ENCODE measurements at places on chromosomes 5 and 9.

DNA sequence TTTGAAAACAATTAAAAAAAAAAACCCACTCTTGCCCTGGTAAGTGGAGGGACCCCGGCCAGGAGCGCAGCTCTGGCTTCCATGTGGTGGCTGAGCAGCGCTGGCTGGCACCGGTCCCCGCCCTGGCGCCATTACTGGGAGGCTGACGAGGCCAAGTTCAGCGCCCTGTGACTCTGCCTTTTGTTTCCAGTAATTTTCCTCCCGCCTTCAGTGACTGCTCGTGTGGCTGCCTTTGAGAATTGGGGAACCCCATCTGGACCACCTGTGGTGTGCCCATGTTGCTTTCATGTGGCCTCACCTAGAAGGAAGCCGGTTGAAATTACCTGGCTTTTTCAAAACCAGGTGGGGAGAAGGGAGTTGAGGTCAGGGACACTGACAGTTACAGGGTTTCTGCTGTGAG lies 136.1 kb downstream of the GAPVD1 start:
- no peak for DNase-seq

DNA sequence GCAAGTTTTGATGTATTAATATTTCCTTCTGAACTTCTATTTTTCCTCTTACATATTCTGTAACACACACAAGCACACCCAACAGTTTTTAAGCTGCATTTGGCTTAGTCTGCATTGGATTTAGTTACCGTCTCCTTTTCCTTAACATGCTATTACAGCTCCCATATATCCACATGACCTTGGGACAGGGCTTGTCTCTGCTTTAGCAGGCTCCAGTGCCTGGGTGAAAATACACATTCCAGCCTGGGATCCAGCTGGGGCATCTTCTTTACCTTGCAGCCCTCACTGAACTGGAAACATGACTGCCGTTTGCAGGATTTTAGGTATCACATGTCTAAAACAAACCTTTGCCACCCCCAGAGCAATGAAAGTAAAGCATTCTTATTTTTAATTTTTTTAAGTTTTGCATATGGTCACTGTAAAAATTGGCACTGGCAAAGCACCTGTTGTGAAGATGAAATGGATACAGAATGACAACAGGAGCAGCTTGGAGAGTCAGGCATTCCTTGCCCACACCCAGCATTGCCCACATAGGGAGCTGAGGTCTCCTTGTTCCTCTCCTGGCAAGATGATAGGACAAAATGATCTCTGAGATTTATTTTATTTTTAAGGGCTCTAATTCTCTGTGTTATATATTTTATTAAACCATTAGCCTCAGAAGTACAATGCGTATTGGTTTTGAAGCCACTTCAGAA lies 4.0 kb downstream of the GADD45G start:
- no peak for DNase-seq

- DNase-seq: no peak
Observed at GRCh38 chr9:9412241-9412640, 1200.6 kb downstream of the PTPRD start.

GRCh38 chr5:61624553-61625136 lies 292.6 kb downstream of the ZSWIM6 start:
- DNase-seq: no peak

GRCh38 chr9:133782157-133783130 lies 44.3 kb upstream of the SARDH start:
- DNase-seq: peak; percentile 24

DNA sequence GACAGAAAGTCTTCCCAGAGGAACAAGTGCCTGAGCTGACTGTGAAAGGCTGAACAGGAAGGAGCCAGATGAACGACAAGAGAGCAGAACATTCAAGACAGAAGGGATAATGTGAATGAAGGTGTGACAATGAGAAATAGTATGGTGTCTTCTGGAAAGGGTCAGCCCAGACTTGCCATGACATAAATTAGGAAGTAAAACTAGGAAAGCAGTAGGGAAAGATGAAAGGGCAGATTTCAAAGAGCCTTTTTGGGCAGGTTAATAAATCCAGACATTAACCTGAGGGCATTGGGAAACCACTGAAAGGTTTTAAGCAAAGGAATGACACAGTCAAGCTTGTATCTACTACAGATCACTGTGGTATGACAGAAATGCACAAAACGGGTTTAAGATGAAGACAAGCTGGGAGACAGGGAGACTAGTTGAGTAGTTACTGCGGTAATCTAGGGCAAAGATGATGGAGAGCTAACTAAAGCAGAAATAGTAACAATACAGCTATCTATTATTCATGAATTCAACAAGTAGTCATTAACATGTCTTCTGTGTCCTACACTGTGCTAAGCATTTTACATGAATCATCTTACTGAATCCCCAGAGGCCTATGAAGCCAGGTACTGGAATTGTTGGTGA lies 580.9 kb upstream of the WWC1 start:
- no peak for DNase-seq

- DNase-seq: no peak
Observed at GRCh38 chr5:73104326-73104725, 16.0 kb upstream of the TMEM171 start.

DNA sequence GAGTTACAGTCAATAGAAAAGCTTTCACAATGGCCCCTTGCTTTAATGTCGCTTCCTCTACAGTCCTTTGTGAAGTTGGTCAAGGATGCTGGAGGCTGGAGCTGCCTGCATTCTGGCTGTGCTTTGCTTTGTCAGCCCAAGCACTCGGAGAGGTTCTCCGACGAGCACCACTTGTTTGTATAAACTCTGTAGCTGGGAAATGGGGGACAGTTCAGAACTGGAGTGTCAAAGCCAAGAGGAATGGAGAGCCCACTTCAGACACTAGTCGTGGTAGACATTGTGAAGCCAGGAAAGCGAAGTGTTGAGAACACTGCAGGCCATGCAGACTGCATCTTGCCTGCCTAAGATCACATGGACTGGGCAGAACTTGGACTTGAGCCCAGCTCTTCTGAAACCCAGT lies 330.3 kb downstream of the GADD45G start:
- no peak for DNase-seq

GRCh38 chr5:60972231-60972630 lies 27.2 kb downstream of the NDUFAF2 start:
- DNase-seq: no peak

DNA sequence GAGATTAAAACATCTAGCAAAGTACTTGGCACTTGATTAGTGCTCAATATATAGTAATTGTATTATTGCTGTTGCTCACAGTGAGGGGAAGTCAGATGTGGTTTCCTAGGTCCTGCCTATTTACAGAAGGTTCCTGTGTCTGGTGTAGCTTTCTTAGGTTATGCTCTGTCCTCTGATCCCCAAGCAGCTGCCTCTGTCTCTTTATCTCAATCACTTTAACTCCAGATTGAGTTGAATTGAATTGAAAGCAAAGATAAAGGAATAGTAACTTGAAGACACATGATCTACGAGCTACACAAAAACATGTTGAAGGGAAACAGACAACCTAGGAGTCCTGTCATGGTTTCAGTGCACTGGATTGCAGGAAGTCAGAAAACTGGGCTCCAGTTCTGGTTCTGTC lies 113.9 kb upstream of the ADAMTSL1 start:
- DNase-seq: no peak

- no peak for DNase-seq
Observed at GRCh38 chr9:82939451-82939850, 123.5 kb downstream of the RASEF start.

DNA sequence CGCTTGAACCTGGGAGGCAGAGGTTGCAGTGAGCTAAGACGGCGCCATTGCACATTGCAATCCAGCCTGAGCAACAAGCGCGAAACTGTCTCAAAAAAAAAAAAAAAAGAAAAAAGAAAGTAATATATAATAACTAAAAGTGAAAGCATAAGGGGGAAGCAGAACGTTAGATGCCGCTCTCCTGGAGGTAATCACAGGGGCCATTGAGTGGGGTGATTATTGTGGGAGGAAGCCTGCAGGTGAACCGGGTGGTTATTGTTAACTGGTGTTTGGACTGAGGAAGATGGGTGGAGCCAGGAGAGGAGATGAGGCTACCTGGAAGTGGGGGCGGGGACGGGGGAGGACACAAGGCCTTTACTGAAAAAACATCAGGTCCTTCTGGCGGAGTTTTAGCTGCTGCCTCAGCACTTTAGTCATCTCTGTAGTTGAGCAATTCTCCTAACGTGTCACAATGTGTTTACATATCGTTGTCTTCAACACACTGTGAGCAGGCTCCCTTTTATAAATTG lies 5.3 kb upstream of the TJP2 start:
- DNase-seq: no peak

- DNase-seq: no peak
Observed at GRCh38 chr9:112065806-112066606, 109.1 kb downstream of the SUSD1 start.

- no peak for DNase-seq
Observed at GRCh38 chr5:158056130-158056825, 197.3 kb upstream of the CLINT1 start.

DNA sequence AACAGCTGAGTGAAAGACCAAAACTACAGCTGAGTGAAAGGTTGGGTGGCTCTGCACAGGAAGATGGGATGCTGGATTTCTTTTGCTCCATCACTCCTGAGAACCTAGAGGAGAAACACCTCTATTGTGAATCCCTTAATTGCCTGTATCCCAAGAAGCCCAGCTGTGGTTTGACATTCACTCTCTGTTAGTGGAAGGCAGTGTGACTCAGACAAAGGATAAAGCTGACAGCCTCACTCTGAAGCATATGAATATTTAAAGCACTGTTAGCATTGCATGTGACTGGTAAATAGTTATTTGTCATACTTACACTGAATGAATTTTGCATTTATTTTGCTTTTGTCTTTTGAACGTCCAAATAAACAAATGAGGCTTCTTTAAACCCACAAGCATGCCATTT lies 367.1 kb upstream of the RIOK2 start:
- DNase-seq: no peak

DNA sequence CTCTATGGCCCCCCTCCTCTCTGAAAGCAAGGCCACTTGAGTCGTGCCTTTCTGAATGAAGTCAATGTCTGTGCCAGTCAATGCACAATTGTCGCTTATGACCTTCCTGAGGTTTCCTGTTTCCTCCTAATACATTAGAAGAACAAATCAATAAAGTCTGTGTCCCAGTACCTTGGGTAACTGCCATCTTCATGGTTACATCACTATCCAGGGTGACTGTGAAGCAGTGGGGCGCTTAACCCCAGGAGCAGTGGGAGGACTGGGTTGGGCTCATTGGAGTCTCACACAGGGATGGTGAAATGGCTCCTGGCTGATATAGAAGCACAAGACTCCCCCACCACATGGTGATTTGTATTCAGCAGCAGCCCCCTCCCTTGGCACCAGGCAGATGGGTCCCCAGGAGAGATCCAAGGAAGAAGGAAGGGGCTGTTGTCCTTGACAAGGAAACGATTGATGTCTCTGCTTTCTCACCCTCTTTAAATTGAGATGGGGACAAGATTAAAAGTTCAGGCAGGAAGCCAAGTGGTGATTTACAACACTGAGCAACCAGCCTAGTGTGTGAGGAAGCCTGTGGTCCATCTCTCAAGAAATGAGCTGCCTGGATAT lies 261.9 kb upstream of the ZNF462 start:
- DNase-seq: no peak

DNA sequence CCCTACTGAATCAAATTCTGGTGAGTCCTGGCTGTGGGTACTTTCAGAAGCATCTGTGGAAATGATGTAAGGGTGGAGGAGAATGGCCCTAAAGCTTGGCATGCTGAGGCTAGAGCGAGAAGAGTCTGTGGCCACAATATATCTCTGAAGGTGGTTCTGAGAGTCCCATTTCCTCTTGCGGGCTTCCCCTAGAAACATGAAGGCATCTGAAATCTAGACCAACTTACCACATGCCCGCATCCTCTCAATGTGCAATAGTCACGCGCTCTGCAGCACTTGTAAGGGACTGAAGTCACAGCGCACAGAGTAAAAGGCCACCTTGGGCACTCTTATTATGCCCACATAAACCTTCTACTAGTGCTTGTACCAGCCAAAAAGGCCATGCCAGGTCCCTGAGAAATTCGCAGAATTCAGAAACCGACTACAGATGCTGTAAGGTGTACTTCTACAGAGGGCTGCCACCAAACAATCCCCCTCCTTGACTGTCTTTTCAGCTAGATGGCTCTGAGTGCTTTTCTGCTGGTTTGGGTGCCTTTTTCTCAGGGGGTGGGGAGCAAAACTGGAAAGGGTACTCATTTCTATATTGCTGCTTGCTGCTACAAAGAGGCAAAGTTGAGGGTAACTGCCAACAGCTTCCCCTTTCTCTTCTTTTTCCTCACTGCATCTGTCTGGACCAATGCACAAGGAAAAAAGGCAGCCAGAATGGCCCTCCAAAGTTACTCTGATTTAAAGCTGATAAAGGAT lies 107.3 kb downstream of the ZDHHC21 start:
- DNase-seq: no peak

- DNase-seq: no peak
Observed at GRCh38 chr9:133812941-133813748, 75.0 kb upstream of the SARDH start.

GRCh38 chr5:135178476-135179155 lies 144.6 kb upstream of the PITX1 start:
- no peak for DNase-seq

DNA sequence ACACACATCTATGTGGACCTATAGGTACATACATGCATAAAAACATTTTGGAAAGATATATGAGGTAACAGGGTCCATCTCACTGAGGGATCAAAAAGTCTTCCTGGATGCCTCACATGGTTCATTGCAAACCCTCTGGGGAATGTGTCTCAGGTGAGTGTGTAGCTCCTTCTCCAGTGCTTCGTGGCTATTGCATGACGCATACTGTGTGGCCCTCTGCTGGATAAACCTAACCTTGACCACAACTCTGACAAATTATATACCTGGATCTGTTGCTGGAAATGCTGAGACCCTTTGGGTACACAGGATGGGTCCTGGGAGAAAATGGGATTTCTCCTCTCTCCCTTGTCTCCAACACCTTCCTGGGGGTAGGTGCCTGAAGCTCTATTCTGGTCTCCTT lies 91.9 kb downstream of the JAKMIP2 start:
- no peak for DNase-seq

DNA sequence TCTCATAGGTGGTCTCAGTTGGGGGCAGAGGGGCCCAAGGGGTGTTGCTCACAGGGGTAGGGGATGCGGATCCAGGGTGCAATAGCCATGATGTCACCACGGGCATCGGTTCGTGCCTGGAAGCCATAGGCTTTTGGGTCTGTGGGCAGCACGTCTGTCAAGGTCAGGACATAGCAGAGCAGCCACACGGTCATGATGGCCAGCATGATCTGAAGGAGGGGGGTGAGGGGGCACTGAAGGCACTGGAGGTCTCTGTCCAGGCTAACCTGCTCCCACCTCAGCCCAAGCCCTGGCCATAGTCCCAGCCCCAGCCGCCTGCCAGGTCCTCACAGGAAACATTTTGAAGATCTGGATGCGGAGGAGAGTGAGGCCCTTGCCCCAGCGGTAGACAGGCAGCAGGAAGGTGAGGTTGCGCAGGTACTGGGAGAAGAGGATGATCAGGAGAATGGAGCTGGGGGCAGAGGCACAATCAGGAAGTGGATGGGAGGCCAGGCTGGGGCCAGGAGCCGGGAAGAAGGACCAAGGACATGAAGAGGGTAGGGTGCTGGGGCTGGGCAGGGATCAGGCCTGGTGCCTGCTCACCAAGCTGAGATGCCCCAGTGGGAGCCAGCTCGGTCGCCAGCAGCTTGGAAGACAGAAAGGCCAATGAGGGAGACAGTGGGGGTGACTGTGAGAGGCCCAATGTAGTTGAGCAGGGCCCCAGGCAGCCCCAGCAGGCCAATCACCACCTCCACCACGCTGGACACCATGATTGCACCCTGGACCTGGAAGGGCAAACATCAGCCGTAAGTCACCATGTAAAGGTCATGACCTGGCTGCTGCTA lies 3.3 kb downstream of the SLC23A1 start:
- no peak for DNase-seq
